CD4-positive, alpha-beta T cell treated with Interleukin-4 for 1 hour (primary cell): ENCODE measurements at places on chromosomes 5 and 9.

- no peak for DNase-seq
Observed at GRCh38 chr9:129696944-129697655, 31.7 kb downstream of the PRRX2 start.

DNA sequence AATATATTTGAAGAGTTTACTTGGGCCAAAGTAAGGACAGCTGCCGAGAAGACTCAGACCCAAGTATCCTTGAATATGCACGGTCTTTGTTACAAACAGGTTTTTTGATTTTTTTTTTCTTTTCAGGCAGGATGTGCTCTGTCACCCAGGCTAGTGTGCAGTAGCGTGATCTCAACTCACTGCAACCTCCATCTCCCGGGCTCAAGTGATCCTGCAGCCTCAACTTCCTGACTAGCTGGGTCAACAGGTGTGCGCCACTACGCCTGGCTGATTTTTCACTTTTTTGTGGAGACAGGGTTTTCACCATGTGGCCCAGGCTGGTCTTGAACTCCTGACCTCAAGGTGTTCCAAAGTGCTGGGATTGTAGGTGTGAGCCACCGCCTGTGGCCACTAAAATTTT is 27.4 kb downstream of the JMY start:
- no peak for DNase-seq

- peak; percentile 57 for DNase-seq
Observed at GRCh38 chr5:158174918-158175851, 316.2 kb upstream of the CLINT1 start.

DNA sequence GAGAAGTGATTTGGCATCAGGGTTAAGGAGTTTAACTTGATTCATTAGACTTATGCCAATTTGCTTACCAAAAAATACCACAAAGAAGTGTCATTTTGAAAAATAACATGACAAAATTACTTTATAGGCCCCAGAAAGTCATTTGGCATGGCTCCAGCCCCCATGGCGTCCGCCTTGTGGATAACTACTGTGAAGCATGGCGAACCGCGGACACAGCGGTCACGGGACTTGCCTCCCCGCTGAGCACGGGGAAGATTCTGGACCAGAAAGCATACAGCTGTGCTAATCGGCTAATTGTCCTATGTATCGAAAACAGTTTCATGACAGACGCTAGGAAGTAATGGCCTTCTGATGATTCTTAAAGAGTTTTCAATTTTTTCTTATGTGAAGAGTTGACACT is 35.4 kb upstream of the TGFBR1 start:
- DNase-seq, result no peak

GRCh38 chr5:139276426-139276825 is 17.1 kb upstream of the MATR3 start:
- no peak for DNase-seq

- no peak for DNase-seq
Observed at GRCh38 chr9:75992482-75993206, 102.2 kb downstream of the PCSK5 start.

DNA sequence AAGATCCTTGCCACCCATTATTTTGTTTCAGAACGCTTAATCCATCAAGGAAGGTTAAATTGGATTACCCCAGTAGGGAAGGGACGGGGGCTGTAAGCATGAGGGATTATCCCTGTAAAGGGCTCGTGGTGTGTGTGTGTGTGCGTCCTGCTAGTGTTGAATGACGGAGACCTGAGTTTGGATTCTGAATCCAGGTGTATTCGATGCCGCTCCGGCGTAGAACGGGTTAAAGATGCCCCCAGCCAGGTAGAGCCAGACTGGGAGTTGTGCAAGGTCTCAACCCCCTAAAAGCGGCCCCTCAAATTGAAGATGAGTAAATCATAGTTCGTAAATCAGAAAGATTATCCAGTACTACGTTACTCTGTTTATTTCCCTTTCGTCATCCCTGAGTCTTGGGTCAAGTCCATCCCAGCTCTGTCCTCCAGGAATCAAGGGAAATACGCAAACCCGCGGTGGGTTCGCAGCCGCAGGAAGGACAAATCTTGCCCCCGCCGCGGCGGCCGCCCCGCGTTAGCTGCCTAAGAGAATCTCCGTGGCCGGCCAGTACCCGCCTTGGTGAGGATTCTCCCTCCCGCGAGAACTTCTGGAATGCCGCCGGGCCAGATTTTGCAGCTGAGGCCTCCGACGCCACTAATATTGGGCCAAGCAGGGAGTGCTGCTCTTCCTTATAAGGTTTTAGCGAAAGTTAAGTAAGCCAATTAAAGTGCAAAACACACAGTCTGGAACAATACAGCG is 586 bp upstream of the MTAP start:
- DNase-seq, result no peak

DNA sequence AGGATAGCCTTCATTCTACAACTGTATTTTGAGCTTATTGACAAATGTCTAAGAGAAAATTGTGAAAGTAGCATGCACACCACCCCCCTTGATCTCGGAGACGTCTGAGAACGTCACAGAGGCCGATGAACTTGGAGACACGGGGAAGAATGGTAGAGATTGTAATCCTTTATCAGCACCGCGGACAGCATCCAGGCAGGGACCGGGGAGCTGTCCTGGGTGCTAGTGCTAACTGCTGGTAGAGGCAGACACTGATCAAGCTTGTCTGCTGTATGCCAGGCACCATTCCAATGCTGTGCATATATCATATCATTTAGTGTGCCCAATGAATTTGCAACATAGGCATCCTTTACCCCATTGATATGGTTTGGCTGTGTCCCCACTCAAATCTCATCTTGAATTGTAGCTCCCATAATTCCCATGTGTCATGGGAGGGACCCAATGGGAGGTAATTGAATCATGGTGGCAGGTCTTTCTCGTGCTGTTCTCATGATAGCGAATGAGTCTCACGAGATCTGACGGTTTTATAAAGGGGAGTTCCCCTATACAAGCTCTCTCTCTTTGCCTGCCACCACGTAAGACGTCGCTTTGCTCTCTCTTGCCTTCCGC is 98.8 kb downstream of the LHX2 start:
- no peak for DNase-seq

DNA sequence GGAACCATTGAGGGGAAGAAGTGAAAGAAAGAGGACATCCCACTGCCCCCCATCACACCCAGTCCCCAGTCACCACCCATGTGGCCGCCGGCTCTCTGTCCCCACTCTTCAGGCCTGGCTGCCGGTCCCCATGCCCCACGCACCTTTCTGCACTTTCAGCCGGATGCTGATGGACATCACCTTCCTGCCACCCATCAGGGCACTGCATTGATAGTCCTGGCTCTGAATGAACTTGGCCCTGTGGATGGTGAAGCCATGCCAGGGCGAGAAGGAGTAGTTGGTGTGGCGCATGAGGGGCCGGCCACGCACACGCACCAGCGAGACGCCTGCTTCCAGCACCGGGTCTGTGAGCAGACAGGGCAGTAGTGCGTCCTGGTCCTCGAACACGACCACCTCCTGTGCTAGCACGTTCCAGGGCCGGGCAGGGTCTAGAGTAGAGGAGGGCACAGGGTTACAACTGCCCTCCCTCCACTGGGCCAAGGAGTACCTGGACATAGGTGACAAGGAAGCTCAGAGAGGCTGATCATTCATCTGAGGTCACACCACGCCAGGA is 6.4 kb downstream of the CSF1R start:
- DNase-seq, result no peak

DNA sequence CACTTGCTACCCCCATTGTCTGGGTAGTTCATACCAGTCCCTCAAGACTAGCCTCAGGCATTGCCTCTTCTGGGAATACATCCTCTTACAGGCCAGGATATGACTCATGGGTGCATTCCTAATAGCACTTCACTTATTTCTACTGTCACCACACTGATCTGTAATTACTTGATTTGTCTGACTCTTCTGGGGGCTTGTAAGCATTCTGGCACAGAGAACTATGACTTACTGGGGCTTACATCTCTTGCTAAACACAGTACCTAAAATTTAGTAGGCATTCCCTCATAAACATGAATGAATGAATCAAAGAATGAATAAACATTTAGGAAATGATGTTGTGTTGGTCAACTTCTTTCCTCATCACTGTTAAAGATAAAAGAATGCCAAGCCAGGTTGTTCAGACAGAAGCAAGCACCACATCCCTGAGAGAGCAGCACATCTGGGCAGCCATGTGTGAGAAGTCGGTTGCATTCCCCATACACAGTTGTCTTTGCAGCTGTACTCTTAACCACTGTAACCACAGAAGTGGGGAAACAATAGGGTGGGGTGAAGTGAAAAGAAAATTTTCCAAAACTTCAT is 27.6 kb downstream of the IL7R start:
- no peak for DNase-seq

- peak; percentile 32 for DNase-seq
Observed at GRCh38 chr9:79581388-79581787, 9.6 kb downstream of the TLE4 start.

GRCh38 chr9:88322906-88323566 is 65.2 kb upstream of the SPIN1 start:
- DNase-seq, result peak; percentile 74

- DNase-seq, result peak; percentile 62
Observed at GRCh38 chr9:126317513-126317912, 9.1 kb upstream of the MVB12B start.

DNA sequence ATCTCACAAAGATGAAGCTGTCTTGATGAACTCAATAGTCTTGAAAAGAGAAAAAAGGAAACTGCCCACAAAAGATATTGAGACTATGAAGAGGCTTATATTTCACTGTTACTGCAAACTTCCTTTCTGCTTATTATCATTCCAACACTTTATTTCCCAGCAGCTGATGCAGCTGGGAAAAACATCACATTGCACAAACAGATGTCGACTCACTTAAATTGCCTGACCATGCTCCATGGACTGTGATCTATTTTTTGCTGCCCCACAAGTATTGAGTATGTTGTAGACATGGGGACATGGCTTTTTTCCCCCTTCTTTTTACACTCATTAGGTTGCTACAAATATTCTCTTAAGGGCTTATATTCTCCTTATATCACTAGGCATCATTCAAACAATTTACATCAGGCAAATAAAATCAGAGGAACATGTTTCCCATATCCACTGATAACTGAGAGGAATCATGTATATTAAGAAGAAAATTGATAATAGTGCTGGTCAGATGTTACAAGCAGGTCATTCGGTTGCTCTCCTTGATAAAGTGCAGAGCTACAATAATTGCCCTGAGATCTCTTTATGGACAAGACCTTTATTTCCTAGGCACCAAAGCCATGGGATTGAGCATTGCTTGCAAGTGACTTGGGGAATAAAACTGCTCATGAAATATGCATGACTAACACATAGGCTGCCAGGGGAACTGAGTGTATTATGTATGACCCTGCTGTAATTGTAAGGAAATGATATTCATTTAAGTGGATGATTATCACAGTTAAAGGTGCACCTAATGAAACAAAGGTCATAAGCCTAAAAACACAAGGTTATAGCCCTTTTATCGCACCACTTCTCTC is 509.9 kb downstream of the ZNF608 start:
- no peak for DNase-seq
